Foreskin keratinocyte (primary cell): ENCODE measurements at places on chromosomes 3 and 15. TPM values are rescaled to one million over a fixed set of nuclear protein-coding genes. Genes with fewer than 3 reads are reported as not detected.

ISG20 gene
- total RNA-seq, result 8.3 and 15.2 TPM in 2 replicates

GOLGA6D gene
- not detected in 2 replicates for total RNA-seq

SPSB4 gene
- not detected in 2 replicates for total RNA-seq

ATP13A5 gene
- not detected in 2 replicates for total RNA-seq

C3orf49 gene
- total RNA-seq, result not detected in 2 replicates

BCL2A1 gene
- not detected in 2 replicates for total RNA-seq

NEK11 gene
- total RNA-seq, result 4.2 TPM in 2 replicates

MYL3 gene
- not detected in 2 replicates for total RNA-seq

GRK7 gene
- not detected in 2 replicates for total RNA-seq

CHRFAM7A gene
- total RNA-seq, result 0.34 and 0.39 TPM in 2 replicates

KY gene
- total RNA-seq, result not detected in 2 replicates

IRAK2 gene
- total RNA-seq, result 5.6 and 7.1 TPM in 2 replicates

SCG3 gene
- total RNA-seq, result not detected in 2 replicates

UCN2 gene
- total RNA-seq, result 18.8 and 35.4 TPM in 2 replicates

FES gene
- 1.5 and 1.8 TPM in 2 replicates for total RNA-seq

B3GALNT1 gene
- 8.6 and 9.0 TPM in 2 replicates for total RNA-seq

LRRC57 gene
- 18.5 and 20.0 TPM in 2 replicates for total RNA-seq

- no peak for DNase-seq
Observed at GRCh38 chr3:68743521-68743920, 188.8 kb downstream of the TAFA4 start.

DNA sequence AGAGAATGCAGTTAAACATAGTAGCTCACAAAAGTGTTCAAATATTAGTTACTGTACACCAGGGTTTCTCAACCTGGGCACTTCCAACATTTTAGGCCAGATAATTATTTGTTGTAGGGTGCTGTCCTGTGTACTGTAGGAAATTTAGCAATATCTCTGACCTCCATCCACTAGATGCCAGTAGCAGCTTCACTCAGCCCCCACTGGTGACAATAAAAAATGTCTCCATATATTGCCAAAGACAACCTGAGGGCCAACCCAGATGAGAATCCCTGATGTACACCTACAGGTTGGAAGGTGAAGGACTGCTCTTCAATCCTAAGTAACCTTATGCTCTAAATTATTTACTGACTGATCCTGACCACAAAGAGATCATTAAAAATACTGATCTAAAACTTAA is 32.5 kb downstream of the DCUN1D1 start:
- DNase-seq, result no peak

GRCh38 chr3:169494982-169495381 is 168.5 kb downstream of the MECOM start:
- no peak for DNase-seq

GRCh38 chr3:106338582-106339214 is 469.9 kb upstream of the CBLB start:
- DNase-seq, result no peak

- DNase-seq, result peak; percentile 83
Observed at GRCh38 chr3:59450946-59451763, 401.3 kb upstream of the CFAP20DC start.

- DNase-seq, result peak; percentile 38
Observed at GRCh38 chr15:75891895-75892294, 11.8 kb upstream of the FBXO22 start.

DNA sequence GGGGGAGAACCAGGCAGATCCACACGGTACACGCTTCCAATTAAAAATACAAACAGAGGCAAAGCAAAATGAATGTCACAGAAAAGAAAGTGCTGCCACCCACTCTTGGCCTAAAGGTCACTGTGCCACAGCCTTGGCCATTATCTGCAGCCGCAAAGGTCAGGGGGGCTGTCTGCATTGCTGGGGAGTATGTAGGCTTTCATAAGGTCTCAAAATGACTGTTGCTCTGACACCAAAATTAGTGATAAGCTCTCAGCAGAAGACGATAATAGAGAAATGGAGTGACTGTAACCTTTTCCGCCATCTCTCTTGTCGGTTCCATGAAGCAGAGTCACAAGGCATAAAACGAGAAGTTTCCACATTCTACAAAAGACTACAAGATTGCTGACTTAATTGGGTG is 374.2 kb upstream of the ICE2 start:
- DNase-seq, result no peak

DNA sequence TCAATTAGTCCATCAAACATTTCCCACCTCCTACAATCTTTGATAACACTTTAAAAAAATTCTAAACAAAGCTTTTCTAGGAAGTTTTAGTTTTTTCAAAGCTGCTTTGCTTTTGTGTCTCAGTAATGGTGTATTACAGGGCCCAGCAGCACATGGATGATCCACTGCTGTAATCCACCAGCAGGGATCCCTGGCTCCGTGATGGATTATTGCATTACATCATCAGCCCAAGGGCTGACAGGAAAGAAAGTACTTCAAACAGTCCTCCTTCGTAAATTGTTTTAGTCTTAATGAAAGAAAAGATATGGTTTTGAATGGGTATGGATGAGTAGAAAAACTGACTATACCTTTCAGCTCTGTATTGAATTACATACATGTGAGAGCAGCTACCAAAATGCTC is 688.9 kb upstream of the NAALADL2 start:
- no peak for DNase-seq

- DNase-seq, result peak; percentile 8
Observed at GRCh38 chr3:11331101-11331500, 58.9 kb downstream of the ATG7 start.

DNA sequence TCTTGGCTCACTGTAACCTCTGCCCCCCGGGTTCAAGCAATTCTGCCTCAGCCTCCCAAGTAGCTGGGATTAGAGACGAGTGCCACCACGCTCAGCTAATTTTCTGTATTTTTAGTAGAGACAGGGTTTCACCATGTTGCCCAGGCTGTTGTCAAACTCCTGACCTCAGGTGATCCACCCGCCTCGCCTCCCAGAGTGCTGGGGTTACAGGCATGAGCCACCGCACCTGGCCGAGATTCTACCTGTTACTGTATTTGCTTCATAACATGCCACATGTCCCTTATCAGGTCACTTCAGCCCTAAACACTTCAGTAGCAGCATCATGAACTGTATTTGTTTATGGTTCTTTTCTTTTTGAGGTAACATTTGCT is 7.5 kb upstream of the LCTL start:
- no peak for DNase-seq

DNA sequence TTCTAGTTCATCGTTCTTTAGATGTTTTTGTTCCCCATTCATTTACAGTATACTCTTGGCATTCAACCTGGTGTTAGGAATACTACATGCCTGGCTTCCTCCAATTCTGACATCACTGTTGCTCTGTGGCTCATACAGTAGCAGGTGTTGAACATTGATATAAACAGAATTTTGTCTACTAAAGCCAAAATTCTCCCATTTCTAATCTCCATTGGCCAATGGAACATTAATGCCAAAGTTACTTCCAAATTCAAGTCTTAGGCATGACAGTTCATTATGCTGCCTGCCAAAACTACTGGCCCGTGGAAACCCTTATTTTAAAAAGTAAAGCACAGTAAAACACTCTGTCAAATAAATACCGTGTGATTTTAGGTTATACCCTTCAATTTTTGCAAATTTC is 368.0 kb downstream of the NAALADL2 start:
- DNase-seq, result no peak

GRCh38 chr3:151491525-151491924 is 30.7 kb upstream of the IGSF10 start:
- DNase-seq, result no peak

GRCh38 chr3:149586871-149587270 is 71.0 kb downstream of the WWTR1 start:
- peak; percentile 86 for DNase-seq

DNA sequence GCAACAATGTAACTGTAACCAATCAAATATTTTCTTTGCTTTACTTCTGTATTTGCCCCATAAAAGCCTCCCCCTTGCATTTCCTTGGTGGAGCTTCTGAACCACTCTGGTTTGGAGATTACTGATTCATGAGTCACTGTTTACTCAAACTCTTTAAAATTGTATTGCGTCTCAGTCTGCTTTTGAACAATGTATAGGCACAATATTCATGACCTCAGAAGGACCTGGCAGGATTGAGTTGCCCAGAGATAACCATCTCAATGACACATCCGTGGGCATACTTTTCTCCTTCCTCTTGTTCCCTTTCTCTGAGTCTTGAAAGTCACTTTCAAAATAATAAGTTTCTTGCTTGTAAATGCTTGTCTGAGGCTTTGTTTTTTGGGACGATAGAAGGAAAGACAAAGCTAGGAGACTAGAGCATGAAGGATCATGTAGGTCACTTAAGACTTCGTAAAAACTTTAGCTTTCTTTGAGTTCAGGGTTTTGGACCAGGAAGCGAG is 57.1 kb upstream of the POU1F1 start:
- DNase-seq, result peak; percentile 93

DNA sequence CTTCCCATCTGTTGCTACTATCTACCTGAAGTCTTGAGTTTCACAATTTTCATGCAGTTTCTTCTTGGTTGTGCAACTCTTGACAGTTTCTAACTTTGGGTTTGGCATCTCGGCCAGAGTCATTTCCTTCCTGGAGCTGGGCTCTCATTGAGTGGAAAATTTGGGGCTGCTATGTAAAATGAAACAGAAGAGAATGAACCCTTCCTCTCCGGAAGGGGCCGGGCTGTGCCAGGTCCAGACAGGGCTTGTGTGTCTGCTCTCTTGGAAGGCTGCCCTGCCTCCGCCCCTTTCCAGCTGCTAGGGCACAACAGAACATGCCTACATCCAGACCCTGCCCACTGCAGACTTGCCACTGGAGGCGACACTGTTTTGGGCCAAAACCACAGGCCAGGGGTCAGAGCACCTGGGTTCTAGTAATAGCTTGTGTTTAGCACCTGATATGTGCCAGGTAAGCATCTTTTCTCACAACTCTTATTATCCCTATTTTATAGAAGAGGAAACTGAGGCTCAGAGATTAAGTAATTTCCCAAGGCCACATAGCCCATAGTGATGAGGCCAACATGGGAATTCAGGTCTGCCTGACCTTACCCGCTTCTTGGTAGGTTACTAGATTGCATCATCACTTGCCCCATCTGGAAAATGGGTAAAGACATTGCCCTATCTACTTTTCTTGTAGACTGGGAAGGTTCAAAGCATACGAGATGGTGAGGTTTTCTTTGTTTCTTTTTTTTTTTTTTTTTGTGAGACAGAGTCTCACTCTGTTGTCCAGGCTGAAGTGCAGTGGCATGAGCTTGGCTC is 25.0 kb downstream of the IRAK2 start:
- DNase-seq, result peak; percentile 94

- no peak for DNase-seq
Observed at GRCh38 chr3:159322322-159322939, 520.6 kb downstream of the MFSD1 start.

DNA sequence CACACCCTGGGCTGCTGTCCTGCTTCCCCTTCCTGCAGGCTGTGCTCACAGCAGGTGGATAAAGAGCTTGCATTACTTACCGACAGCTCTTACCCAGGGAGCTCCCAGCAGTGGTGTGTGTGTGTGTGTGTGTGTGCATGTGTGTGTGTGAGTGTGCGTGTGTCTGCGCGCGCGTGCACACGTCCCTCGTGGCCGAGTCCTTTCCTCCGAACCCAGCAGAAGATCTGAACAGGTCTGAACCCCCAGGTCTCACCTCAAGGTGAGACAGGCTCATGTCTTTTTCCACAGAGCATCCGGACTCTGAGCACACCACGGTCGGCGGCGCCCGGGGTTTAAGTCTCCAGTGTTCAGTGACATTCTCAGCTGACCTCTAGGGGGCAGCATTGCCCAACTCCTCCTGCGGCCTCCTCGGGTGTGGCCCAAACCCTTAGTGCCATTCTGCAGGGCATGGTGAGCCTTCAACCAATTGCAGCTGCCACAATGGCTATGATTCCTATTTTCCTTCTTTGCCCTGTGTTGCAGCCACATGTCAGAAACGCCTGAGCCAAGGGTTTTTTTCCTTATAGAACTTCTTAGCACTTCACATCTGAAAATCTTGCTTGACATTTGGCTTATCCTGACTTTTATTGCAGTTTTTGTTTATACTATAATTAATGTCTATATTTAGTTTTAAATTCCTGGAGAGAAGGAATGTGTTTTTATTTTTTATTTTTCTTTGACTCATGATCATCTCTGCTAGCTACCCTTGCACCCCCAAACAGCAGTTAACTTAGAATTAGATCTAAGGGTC is 64.1 kb upstream of the KLHL25 start:
- DNase-seq, result peak; percentile 54

DNA sequence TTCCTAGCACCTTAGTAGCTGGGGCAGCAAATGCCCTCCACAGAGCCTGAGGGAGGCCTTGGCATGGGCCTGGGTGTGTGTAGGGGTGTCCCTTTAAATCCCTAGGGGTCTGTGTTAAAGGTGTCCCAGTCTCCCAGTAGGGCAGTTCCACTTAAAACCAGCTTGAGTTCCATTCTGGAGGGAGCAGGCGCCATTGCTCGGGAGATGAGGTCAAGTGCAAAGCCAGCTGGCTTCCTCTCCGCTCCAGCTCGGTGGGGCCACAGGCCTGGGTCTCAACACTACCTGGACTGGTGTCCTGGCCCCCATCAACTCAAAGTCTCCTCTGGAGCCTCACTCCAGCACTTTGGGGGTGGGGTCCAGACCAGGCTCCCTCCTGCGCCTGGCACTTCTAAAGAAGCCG is 25.2 kb downstream of the FEM1B start:
- DNase-seq, result no peak

GRCh38 chr3:139263798-139264197 is 80.0 kb upstream of the MRPS22 start:
- DNase-seq, result no peak

DNA sequence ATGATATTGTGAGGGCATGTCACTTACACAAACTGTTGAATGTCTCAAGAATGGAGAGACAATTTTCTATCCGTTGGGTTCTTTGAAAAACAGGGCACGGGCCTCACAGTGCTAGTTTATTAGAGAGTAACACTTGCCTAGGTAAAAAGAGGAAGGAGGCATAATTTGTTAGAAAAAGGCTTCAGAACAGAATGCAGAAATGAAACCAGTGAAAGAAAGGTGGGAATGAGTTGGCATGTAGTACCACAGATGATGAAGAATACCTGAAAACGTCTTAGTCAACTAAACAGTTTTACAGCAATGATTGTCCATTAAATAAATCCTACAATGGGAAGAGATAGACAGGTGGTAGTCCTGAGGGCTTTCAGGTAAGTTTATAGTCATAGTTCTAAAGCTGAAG is 1399.7 kb upstream of the CADM2 start:
- DNase-seq, result no peak

- DNase-seq, result no peak
Observed at GRCh38 chr3:184800349-184800930, 11.5 kb upstream of the VPS8 start.

DNA sequence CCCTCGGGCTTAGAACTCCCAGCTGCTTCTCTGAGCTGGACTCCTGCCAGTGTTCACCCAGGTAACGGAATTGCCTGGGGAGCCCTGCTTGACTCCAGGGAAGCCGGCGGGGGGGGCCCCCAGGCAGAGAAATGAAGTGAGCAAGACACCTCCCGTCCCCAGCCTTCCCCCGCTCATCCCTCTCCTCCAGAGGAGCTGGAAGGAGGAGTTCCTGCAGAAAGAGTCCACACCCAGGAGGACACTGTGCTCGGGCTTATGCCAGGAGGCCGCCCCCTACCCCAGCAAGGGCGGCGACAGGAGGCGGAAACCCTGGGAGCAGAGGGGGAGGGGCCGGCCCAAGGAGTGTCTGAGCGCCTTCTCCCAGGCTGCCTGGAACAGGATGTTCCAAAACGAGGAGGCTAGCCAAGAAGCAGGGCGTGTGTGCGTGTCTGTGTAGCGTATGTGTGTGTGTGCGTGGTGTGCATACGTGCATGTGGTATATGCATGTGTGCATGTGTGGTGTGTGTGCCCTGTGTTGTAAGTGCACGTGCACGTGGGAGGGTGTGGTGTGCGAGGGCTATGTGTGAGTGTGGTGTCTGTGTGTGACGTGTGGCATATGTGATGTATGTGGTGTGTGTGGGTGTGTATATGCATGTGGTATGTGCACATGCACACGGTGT is 511.3 kb downstream of the SHQ1 start:
- peak; percentile 67 for DNase-seq

- no peak for DNase-seq
Observed at GRCh38 chr15:71683411-71684274, 126.7 kb upstream of the NR2E3 start.
